ENCODE measurements at places on chromosomes 1 and 21.

DNA sequence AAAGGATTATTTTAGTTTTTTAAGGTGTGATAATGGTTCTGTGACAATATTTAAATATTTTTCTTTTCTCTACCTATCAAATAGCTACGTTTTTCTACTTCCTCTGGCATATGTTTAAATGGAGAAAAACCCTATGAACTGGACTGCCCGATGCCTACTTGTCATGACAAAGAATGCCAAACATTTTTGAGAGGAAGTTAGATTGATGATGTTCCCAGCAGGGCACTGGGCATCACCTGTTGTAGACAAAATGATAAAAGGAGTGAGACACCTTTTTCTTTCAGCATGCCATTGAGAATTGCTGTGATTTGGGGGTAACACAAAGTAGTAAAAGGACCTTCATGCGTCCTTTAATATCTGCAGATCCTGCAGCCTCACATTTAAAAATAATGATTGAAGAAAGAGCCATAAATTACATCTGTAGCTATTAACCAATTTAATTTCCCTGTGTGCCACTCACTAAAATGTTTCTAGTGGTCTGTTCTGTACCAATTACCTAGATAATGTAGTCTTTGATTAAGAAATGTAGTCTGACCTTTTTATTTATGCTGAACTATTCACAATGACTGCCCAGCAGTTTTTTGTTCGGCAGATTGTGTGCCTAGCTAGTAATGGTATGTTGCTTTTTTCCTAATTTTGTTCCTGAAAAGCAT lies 47.6 kb downstream of the RPL5 start:
- no peak for DNase-seq

GRCh38 chr1:101283443-101283842 lies 46.6 kb downstream of the S1PR1 start:
- no peak for DNase-seq

DNA sequence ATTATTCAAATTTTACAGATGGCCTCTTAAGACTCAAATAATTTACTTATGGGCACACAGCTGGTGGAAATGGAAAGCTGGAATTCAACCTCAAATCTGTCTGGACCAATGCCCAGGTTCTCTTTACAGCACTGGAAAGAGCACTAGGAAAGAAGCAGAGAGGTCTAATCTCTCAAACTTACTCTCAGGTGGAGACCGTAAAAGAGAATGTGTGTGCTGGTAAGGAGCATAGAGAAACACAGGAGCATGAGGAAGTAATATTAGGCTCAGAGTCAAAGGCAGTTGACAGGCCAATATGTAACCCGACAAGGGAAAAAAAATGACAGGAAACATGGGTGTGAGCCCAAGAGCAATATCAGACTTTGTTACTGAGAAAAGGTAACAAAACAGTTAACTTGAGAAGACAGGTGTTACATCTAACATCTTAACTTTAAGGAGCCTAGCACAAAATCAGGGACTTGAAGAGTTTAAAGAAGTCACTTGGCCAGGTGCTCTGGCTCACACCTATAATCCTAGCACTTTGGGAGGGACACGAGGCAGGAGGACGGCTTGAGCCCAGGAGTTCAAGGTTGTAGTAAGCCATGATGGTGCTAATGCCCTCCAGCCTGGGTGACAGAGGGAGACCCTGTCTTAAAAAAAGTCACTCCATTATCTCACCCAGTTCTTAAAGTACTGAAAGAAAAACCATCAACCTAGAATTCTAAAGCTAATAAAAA lies 20.7 kb downstream of the PPP1R15B start:
- peak; percentile 57 for DNase-seq

DNA sequence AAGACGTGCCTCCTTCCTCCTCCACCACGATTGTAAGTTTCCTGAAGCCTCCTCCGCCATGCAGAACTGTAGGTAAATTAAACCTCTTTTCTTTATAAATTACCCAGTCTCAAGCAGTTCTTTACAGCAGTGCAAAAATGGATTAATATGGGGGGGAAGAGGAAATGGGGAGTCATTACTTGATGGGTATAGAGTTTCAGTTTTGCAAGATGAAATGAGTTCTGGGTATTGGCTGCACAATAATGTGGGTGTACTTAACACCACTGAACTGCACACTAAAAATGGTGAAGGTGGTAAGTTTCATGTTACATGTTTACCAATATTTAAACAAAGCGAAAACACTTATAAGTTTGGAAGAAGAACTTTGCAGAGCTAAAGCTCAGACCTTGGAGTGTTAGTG lies 24.3 kb upstream of the DISP1 start:
- no peak for DNase-seq

- DNase-seq = peak; percentile 20
Measured at GRCh38 chr1:223486366-223486765, 93.2 kb downstream of the CCDC185 start.

DNA sequence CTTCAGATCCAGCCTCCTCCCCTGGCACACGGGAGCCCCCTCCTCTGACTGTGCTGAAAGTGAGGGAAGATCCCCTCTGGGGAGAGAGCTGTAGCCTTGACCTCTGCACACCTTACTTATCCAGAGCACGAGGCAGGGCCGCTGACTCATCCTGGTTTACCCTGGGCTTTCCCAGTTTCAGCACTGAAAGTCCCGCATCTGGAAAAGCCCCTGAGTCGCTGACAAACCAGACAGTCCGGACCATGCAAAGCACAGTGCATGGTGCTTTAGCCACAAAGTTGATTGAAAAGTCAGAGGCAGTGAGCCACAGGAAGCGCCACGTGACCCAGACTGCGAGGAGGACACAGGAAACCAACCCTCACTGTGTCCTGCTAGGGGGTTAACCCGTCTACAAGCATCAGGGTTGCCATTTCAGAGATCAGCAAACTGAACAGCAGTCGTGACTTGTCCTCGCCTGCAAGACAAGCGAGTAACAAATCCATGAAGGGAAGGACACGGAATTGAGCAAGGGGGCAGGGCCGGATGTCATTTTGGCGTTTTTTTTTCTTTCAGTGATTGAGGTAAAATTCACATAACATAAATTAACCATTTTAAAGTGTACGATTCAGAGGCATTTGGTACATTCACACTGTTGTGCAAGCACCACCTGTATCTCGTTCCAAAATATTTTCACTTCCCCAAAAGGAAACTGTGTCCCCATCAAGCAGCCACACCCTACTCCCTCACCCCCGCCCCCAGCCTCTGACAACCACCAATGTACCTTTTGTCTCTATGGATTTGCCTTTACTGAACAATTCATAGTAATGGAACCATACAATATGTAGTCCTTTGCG lies 19.9 kb upstream of the IFNGR2 start:
- no peak for DNase-seq

- DNase-seq = peak; percentile 16
Measured at GRCh38 chr1:229230893-229231753, 39.8 kb upstream of the RAB4A start.

GRCh38 chr1:231310391-231310934 lies 27.2 kb downstream of the EXOC8 start:
- no peak for DNase-seq

DNA sequence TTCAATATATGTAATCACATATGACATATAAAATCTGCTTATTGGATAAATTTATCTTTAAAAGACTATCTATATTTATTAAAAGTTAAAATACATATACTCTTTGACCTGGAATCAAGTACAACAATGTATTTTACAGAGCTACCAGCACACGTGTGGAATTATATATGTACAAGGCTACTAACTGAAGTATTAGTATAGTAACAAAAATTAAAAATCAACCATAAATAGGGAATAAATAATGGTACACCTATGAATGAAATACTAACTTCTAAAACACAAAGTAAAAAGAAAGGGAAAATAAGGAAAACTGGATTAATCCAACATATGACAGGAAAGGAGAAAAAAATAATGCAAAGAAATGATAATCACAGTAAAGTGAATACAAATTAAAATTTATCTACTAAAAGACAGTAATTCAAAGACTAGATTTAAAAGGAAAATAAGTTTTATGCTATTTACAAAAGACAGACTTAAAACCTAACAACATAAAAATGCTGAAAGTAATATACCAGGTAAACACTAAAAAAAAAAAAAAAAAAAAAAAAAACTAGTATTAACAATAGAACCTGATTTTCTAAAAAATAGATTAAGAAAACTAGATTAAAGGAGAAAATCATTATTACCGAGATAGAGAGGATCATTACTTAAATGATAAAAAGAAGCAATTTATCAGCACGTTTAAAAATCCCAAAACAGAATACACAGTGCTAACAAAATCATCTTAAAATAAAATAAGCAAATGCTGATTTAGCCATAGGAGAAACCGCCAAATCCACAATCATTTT lies 27.9 kb downstream of the MRPL39 start:
- DNase-seq = no peak

DNA sequence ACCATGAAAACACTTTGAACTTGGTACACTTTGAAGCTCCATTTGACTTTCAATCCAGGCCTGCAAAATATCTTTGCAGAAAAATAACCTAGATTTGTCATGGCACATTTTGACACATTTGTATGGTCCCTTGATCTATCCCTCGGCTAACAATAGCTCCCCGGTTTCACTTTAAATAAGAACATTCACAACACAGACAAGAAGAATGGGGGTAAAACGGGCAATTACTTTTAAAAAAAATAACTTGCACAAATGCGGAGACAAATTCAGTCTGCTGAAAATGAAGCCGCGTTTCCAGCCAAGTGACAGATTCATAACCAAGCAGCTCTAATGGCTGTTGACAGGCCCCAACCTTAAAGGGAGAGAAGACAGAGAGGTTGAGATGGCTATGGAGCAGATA lies 218.2 kb downstream of the NPHP4 start:
- no peak for DNase-seq

DNA sequence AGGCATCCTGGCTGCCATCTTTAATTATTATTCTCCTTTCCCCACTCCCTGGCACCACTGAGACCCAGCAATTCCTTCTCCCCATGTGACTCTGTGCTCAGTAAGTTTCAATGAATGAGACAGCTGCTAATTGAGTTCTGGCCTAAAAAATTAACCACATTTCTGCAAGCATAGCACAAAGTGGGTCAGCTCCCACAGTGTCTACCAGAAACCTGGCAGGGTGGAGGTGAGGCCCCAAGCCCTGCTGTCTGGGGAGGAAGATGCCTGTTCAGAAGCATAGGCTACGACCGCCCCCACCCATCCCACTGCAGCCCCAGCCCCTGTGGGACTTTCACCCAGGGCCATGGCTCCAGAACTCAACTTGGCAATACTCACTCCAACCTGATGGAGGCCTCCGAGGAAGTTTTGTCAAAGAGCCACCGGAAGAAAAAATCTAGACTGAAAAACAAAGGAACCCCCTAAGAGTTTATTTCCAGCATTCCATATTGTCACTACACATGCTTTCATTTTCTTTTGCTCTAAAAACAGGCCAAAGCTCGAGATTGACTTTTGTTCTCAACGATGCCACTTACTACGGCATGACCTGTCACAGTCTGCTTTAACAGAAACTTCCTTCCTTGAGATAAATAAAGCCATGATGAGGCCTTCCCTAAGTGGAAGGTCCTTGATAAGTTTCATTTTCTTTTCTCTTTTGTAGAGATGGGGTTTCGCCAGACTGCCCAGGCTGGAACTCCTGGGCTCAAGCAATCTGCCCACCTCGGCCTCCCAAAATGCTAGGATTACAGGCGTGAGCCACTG lies 26.5 kb downstream of the TMEM63A start:
- no peak for DNase-seq

- no peak for DNase-seq
Measured at GRCh38 chr1:42392255-42392654, 11.7 kb downstream of the RIMKLA start.

DNA sequence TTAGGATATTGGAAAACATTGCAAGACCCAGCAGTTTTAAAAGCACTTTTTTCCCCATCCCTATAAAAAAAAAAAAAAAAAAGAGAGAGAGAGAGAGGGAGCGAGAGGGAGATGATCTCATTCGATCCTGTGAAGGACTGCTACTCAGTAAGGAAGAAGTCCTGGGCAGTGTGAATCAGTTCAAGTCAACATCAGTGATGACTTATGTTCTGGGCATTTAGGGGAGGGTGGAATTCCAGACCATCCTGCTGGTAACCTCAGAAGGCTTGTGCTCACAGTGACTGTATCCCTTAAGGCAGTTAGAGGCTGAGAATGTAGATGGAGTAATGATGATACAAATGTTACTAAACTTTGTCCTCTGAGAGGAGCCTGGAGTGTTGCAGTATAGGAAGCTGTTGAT lies 151.4 kb downstream of the TGFB2 start:
- DNase-seq = no peak

- no peak for DNase-seq
Measured at GRCh38 chr1:87117761-87118368, 203.4 kb downstream of the HS2ST1 start.

DNA sequence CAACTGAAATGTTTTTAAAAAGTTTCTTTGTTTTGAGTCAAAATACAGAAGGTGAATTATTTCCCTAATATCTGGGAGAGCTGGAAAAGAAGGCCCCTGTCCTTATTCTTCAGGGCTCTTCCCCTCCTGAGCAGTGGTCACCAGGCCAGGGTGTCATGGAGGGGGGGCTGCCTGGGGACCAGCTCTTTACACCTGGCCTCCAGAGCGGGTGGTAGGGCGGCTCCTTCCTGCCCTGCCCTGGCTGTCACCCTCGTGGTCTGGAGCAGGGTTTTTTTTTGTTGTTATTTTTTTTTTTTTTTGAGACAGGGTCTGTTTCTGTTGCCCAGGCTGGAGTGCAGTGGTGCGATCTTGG lies 6.6 kb downstream of the SKI start:
- no peak for DNase-seq

GRCh38 chr1:67969446-67969845 lies 81.0 kb downstream of the DIRAS3 start:
- no peak for DNase-seq

DNA sequence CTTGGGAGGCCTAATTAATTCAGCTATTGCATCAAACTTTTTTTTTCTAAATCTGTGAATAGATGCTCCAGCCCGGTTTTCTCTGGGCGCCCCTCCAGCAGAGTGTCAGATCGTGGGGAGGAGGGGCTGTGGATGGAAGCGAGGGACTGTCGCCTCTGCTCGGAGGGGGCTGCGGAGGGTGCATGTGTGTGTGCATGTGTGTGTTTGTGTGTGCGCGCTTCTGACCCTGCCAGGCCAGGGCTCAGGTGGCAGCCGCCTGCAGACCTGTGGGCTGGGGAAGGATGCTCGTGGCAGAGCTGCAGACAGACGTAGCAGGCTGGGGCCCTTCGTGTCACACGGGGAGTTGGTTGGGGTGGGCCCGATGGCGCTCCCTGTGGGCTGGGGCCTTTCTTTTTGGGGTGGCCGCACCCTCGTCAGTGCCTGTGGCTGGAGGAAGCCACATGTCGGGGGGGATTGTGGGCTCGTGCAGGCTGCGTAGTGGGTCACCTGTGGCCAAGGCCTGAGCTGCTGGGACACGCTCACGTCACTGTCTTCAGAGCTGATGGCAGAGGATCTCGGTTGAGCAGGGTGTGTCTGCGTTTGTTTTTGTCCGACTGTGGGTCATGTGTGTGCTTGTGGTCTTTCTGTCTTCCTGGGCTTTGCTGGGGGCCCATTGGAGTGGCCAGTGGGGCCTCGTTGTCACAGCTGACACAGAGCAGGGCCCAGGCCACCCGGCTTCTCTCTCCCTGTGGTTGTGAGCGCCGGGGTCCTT lies 2.8 kb downstream of the SKI start:
- peak; percentile 21 for DNase-seq

GRCh38 chr1:84450910-84451309 lies 28.2 kb upstream of the RPF1 start:
- no peak for DNase-seq

- peak; percentile 7 for DNase-seq
Measured at GRCh38 chr1:19366599-19367536, 54.7 kb downstream of the SLC66A1 start.

- peak; percentile 95 for DNase-seq
Measured at GRCh38 chr1:226436855-226437491, 29.1 kb upstream of the PARP1 start.

- peak; percentile 51 for DNase-seq
Measured at GRCh38 chr1:159798893-159799292, 3.3 kb upstream of the FCRL6 start.

All from DMS79 treated with DMSO at 0.1 percent for 48 hours (cell line).